BJ (cell line): ENCODE measurements at places on chromosomes 3 and 15. TPM values are rescaled to one million over a fixed set of nuclear protein-coding genes. Genes with fewer than 3 reads are reported as not detected.

UBAP1L gene
- polyA plus RNA-seq = 0.72 and 1.0 TPM in 2 replicates

PRR20G gene
- not detected in 2 replicates for polyA plus RNA-seq

DNA sequence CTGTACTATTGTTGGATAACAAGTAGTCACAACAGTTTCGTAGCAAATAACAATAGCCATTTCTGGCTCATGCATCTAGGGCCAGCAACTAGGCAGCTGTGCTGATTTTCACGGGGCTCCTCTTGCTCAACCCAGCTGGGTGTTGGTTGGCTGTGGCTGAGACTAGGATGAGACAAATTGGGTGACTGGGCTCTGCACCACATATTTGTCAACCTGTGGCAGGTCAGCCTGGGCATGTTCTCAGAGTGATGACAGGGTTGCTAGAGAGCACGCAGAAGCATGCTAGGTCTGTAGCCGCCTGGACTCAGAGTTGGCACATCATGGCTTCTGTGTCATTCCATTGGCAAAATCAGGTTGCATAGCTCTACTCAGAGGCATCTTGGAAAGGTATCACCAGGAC lies 175.9 kb downstream of the OTOL1 start:
- no peak for DNase-seq

DNA sequence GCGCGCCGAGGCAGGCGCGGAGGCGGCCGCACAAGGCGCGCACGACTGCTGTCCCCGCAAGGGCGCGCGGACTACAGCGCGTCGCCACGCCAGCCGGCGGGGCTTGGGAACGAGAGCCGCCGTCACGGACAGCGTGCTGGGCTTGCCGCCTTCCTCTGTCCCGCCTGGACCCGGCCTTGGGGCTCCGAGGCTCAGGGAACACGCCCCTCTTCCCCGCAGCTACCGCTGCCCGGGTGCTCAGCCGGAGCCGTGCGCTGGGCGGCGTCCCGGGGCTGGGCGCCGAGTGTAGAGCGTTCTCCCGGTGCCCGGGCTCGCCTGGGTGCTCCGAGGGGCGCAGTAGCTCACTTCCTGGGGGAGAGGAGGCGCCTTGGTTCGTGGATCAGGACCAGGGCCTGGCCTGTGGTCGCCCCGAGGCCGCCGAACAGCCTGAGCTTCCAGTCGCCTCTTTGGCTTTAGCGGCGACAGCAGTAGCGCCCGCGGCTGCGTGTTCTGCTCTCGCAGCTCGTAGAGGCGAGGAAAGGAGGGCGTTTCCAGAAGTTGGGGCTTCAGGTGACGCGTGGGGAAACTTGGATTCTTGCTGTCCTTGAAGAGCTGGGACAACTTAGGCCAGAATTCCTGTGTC lies 226.7 kb upstream of the C2CD4B start:
- no peak for DNase-seq

DNA sequence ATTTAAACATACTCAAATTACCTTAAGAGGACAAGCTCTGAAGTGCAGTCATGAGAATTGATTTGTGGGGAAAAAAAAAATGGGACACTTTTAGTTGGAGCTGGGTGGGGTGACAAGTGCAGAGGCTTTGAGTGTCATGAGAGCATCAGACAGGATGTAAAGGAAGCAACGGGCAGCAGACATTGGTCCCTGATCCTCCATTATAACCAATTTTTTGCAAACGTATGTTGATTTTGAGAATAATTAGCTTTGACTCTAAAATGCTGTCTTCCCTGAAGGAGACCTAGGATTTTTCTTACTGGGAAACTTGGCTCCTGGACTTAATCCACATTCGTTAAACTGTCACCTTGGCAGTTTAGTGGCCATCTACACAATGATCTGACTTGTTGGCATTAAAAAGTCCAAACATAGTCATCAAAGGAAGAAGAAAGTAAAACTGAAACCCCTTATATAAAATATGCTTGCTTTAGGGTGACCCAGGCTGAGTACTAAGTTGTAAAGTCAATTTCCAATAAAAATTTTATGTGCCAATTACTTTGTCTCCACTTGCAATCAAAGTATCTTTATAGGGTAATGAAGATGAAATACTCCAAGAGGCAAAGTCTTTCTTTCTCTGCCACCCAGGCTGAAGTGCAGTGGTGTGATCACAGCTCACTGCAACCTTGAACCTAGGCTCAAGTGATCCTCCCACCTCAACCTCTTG lies 45.6 kb downstream of the BCL2L10 start:
- no peak for DNase-seq
